Osteoblast (primary cell): ENCODE measurements at places on chromosomes 13 and 19.

GRCh38 chr13:21020176-21020575 lies 41.2 kb downstream of the LATS2 start:
- DNase-seq, result no peak

GRCh38 chr19:45515081-45515624 lies 7.9 kb downstream of the VASP start:
- no peak for DNase-seq

DNA sequence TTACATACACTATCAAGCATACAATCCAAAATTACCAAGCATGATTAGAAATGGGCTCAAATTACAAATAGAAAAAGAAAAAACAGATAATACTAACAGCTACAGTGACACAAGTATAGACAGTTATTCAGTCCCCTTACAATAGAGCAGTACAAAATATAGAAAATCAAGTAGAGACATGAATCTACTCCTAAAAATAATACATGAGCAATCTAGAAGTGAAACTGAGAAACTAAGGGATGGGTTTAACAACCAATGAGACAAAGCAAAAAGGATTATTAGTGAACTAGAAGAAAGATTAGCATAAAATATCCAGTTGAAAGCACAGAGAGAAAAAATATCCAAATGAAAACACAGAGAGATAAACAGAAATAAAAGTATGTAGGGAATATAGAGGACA lies 426.7 kb downstream of the TBC1D4 start:
- no peak for DNase-seq

GRCh38 chr13:48220592-48220980 lies 12.4 kb upstream of the ITM2B start:
- no peak for DNase-seq

DNA sequence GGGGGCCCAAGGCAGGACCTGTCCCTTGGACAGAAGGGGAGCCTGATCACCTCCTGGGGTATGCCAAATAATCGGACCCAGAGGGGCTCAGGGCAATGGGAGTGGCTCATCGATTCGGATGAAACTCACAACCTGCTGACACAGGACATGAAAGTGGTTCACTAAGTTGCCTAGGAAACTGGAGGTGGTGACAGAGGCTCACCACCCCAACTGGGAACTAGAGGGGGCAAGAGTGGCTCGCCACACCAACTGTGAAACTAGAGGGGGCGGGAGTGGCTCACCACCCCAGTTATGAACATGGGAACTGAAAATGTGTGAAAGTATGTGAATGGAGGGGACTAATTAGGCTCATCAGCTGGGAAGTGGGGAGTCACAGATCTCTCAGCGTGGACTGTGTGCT lies 46.3 kb upstream of the ZNF737 start:
- no peak for DNase-seq

DNA sequence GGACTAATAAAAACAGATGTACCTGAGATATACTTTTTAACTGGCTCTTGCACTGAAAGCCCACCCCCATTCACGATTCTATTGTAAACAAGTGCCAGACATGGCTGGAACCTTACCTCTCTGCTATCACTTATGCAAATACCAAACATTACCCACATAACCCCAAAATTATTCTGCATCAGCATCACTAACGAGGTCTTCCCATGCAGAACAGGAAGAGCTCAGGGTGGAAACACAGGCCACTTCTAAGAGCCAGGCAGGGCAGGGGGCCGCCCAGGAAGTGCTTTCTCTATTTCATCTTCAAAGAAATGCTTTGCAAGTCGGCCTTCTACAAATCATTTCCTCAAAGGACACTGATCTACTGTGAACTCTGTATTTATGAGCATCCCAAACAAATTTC lies 7.3 kb downstream of the IRS2 start:
- no peak for DNase-seq

DNA sequence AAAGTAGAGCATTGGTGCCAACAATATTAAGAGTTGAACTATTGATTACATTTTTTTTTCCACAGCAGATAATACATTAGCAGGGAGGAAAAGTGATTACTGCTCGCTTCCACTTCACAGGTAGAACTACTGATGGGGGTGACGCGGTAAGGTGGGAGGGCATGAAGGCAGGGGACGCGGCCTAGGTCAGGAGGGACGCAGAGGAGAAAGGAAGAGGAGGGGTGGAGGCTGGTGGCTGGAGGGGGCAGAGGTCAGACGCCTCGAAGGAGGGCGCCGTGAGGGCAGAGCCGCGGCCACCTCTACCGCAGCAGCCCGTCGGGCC lies 287 bp upstream of the B3GLCT start:
- DNase-seq, result no peak

- peak; percentile 71 for DNase-seq
Observed at GRCh38 chr13:45206340-45206739, 5.5 kb upstream of the KCTD4 start.

- DNase-seq, result no peak
Observed at GRCh38 chr13:109329175-109329574, 457.2 kb downstream of the IRS2 start.

DNA sequence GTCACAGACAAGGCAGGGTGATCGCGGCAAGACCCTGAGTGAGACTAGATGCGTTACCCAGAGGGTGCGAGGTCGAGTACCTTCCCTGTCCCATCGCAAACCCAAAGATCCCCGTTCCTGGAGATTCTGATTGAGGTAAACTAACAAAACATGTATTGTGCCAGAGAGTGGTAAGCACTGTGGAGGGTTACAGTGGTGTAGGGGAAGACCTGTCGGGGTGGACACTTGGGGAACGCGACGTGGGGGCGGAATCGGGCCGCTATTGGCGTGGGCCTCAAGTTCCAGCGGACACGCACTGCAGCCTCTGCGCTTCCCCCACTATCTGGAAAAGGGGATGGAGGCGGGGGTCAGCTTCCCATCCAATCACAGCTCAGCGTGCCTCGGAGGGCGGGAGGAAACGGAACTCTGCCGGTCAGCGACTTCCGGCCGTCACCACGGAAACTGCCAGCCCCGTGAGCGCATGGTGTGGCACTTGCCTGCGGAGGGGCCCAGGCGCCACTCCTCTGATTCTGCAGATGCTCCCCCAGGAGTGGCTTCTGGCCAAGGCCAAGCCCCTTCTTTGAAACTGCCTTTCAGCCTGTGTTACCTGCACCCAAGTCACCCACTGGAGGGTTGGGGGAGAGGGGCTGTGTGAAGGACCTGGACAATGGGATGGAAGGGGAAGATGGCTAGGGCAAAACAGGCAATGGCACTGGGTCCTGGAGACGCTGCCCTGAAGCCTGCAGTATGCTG lies 1.0 kb upstream of the UBE2M start:
- peak; percentile 100 for DNase-seq

DNA sequence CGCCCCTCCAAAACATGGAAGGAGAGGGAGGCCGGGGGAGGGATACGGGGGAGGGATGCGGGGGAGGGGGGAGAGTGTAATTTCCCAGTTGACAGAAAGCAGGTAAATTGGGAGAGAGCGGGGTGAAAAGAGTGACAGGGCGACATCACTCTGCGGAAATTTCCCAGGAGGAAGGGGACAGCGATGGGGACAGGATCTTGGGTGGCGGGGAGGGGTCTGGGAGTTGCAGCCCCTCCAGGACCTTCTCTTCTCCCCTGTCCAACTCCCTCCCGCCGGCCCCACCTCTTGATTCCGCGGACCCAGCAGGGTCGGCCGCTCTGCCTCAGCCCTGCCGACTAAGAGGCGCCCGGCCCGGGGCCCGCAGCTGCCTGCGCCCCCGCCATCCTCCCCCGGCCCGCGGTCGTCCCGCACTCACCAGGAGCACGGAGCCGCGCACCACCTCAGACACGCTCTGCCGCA lies 108.0 kb upstream of the DOCK9 start:
- DNase-seq, result no peak

DNA sequence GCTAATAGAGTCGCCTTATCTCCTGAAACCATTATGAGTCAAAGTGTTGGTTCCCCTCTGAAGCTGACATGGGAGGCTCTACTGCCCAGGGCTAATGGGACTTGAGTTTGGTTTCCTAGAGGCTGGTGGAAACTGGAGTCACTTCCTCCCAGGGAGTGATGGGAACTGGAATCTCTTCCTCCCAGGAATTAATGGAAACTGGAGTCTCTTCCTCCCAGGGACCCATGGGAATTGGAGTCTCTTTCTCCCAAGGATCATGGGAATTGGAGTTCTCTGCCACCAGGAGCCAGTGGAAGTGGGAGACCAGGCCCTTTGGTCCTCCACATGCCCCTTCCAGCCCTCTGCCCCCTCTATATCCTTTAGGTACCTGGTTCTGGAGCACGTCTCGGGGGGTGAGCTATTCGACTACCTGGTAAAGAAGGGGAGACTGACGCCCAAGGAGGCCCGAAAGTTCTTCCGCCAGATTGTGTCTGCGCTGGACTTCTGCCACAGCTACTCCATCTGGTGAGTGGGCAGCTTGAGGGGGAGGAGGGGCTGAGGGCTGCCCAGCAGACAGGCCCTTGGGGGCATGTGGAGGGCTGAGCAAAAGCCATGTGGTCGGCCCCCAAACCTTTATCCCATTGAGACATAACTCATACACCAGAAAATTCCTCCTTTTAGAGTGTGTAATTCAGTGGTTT lies 5.5 kb downstream of the BRSK1 start:
- DNase-seq, result peak; percentile 87

GRCh38 chr19:8457209-8457608 lies 12.4 kb downstream of the HNRNPM start:
- DNase-seq, result no peak
